ENCODE measurements at places on chromosomes 5 and 9.
A peak's percentile ranks its signal among the peaks of the same experiment; 100 is the strongest.

GRCh38 chr5:72376381-72376780 lies 56.2 kb downstream of the PTCD2 start:
- DNase-seq: no peak

- no peak for DNase-seq
Observed at GRCh38 chr9:14722391-14723035, at the start of gene CER1. CER1 (minus strand) TSS chr9:14722733; CDS start chr9:14722672, 61 bp downstream.

GRCh38 chr5:139058121-139058520 lies 140.0 kb downstream of the SIL1 start:
- no peak for DNase-seq

DNA sequence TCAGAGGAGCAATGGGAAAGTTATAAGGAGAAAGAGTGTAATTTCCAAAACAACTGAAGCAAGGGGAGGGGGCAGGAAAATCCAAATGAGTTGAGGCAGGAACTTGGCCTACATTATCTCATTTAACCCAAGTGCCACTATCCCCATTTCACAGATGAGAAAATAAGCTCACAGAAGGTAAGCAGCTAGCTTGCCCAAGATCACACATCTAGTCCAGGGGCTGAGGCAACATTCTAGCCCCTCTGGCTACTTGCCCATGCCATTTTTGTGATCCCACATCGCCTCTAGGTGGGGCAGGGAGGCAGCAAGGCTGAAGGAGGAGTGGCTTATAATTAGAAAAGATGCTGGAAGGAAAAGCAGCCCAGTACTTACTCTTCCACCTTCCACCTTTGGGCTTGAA lies 2.6 kb upstream of the PSIP1 start:
- no peak for DNase-seq

- DNase-seq: no peak
Observed at GRCh38 chr9:13146840-13147239, 132.7 kb downstream of the MPDZ start.

- no peak for DNase-seq
Observed at GRCh38 chr9:27350382-27350976, 53.5 kb upstream of the EQTN start.

DNA sequence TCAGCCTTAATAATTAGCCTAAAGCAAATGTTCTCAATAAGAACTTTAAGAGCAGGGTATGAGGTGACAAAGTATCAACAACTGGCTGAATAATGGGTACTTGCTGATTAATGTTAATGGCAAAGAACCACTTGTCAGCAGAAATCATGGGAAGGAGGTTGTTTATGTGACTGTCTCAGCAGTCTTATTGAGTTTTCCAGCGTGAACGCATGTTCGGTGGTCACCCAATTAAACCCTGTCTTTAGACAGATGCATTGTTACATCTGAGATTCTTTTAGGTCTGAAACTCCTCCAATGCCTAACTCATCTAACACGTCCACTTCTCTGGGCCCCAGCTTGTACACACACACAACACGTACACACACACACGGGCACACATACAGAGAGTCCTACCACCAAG lies 18.2 kb upstream of the TSSK1B start:
- DNase-seq: no peak

GRCh38 chr5:56207537-56207936 lies 25.6 kb downstream of the ANKRD55 start:
- DNase-seq: no peak

- no peak for DNase-seq
Observed at GRCh38 chr5:94025788-94026473, 284.5 kb upstream of the POU5F2 start.

GRCh38 chr5:16807547-16807864 lies 128.6 kb downstream of the MYO10 start:
- no peak for DNase-seq

- DNase-seq: peak; percentile 67
Observed at GRCh38 chr5:147578228-147579024, 68.6 kb upstream of the DPYSL3 start.

DNA sequence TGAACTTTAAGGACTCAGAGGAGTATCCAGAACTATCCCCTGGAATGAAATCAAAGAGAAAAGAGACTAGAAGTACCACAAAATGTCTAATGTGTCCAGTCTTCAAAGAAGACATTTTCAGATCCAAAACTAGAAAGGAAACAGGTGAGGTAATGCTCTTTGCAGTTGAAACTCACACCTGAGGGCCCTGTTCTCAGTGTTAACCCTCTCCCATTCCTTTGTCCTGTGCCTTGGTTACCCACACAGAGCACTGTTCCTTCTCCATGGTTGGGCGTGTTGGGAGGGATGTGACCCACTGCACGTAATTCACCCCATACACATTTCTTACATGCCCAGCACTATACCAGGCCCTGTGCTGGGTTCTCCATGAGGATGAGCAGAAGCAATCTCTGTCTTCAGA lies 21.3 kb downstream of the MSANTD3 start:
- no peak for DNase-seq

DNA sequence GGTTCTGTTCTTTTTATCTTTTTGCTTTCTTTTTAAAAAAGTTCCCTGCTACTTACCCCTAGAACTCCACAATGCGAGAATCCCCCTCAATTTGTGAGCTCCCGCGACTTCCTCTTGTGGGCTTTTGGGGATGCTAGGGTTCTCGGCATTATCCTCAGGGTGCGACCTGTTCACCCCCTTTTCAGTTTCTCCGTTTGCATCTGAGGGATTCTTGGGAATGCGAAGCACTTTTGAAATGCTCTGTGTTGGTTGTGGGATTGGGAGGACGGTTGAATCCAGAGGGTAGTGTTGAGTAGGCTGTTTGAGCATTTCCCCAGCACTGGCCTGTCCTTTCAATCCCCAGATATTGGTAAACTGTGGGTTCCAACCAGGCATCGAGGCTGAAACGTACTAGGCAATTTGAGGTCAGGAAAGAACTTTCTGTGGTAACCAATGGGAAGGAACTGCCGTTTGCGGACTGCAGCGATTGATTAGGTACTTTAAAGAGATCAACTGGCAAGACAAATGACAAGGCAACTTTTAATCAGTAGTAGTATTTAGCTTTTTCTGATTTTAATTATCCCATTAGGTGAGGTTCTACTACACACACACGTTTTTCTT lies 415 bp downstream of the XRCC4 start:
- DNase-seq: peak; percentile 30

DNA sequence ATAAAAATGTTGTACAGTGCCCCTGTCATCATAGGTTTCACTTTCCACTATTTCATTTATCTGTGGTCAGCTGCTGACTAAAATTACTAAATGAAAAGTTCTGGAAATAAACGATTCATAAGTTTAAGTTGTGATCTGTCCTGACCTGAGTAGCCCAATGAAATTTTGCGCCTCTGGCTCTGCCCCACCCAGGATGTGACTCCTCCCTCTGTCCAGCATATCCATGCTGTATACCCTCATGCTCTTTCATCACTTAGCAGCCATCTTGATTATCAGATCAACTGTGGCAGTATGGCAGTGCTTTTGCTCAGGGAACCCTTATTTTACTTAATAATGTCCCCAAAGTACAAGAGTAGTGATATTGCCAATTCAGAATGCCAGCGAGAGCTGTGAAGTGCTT lies 97.3 kb downstream of the STARD4 start:
- DNase-seq: no peak

DNA sequence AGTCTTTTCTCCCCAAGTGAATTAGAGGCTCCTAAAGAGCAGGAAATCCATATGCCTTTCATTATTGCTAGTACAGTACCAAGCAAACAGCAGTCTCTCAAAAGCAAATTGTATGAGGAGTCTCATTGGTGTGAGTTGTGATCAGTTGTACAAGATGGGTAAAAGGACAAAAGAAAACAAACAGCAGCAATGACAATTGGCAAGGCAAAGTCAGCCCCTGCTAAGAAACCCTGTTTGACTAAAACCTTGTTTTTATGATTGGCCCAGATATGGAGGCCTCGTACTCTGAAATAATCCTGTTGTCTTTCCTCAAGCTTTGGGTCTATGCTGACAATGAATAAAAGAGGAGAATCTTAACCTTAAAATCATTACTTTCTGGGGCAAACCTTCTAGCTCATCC lies 69.8 kb downstream of the FOXD1 start:
- no peak for DNase-seq

DNA sequence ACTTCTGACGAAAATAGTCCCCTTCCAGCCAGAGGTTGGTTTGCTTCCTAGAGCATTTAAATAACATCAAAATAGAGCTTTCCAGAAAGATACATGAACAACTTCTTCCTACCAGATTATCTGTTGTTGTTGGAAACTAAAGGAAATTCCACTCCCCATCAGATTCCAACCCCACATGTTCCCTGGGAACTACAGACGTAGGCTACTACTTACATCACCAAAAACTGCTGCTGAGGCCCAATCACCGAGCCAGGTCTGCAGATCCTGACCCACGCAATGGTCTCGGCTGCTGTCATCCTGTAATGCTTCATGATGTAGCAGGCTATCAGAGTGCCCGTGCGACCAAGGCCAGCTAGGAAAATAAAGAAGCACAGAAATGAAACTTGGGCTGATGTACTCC lies 73.4 kb downstream of the HABP4 start:
- DNase-seq: no peak

- no peak for DNase-seq
Observed at GRCh38 chr5:76331126-76331525, 72.0 kb upstream of the IQGAP2 start.

DNA sequence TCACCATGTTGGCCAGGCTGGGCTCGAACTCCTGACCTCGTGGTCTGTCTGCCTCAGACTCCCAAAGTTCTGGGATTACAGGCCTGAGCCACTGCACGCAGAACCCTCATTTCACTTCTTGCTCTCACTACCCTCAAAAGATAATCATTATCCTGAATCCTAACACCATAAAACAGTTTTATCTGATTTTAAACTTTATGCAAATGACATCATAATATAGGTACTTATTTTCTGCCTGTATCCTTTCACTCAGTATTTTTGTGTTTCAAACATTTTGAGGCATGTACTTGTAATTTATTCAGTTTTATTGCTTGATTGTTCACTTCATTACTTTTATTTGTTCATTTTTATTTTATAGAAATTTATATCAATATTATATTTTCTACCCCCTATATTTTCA lies 719.2 kb upstream of the ARRDC3 start:
- DNase-seq: no peak

DNA sequence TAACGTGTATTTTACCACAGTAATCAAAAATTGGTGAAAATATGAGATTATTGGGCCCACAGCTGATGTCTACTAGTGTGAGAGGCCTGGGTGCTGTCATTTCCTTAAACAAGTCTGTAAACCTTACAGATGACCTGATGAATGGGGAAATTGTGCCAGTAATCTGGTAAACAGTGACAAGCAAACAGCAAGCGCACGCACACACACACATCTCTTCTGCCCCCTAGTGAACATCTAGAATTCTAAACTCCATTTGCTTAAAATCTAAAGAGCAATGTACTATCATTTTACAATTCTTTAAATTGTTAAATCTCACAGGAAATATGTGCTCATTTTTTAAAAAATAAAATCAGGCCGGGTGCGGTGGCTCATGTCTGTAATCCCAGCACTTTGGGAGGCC lies 7.5 kb upstream of the RAPGEF1 start:
- peak; percentile 84 for DNase-seq

DNA sequence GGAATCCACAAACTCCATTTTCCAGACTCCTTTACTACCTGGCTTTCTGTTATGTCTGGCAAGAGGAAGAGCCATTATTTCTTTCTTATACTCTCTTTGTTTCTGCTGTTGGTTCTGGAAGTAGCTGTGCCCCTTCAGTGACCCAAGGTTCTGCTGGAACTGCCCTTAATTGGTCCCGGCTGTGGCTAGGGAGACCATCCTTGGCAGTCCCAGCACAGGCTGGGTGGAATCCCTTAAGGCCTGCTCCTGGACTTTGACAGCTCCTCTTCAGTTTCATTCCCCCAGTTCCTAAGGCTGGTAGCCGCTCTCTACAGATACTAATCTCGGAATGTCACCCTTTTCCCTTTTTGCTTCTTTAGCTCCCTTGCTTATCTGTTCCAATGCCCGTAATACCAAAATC lies 81.9 kb upstream of the GLIS3 start:
- no peak for DNase-seq

DNA sequence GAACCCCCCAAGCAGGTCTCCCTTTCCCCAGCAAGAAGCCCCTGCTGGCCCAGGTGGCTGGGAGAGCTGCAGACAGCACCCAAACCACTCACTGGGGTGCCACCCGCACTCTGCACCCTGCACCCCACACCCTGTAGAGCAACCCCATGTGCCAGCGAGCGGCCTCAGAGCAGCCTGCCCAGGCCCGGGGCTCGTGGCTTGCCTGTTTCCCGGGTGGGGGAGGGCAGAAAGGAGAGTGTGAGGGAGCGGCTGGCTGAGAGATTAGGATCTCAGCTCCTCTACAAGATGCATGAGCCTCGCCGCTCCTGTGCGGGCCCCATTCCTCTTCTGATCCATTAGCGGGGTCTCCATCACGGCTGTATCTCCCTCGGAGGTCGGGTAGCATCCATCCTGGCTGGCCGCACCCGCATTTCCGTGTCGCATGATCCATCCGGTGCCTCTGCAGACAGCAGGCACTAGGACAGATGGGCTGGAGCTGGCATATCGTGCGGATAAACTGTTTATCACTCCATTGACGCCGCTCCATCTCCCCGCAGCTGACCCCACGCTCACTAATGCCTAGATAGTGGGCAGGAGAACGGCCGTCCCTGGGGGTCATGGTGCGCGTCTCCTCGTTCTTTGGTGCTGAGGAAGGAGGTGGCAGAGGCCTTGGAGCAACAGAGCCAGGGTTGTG lies 54.4 kb downstream of the MRPL36 start:
- no peak for DNase-seq

- DNase-seq: no peak
Observed at GRCh38 chr5:56961746-56962145, 9.8 kb upstream of the MIER3 start.

- DNase-seq: no peak
Observed at GRCh38 chr9:137731216-137731946, 112.6 kb downstream of the EHMT1 start.

GRCh38 chr5:75522025-75522424 lies 10.3 kb downstream of the POLK start:
- no peak for DNase-seq
